Osteocyte (in vitro differentiated cells): ENCODE measurements at places on chromosomes 2 and 18. TPM values are rescaled to one million over a fixed set of nuclear protein-coding genes. Genes with fewer than 3 reads are reported as not detected.

The KLHL41 gene
- 0.89 and 1.5 TPM in 2 replicates for total RNA-seq

The ECEL1 gene
- total RNA-seq = 0.13 and 0.60 TPM in 2 replicates

The DLGAP1 gene
- 0.05 TPM in 1 of 2 replicates, not detected in the other for total RNA-seq

The ING5 gene
- 29.4 and 32.0 TPM in 2 replicates for total RNA-seq

The CCDC74B gene
- total RNA-seq = 1.7 and 2.2 TPM in 2 replicates

The KYNU gene
- 0.21 and 0.24 TPM in 2 replicates for total RNA-seq

The TEKT4 gene
- not detected in 2 replicates for total RNA-seq

The PHLPP1 gene
- 19.6 and 22.7 TPM in 2 replicates for total RNA-seq

The OSR1 gene
- 5.8 and 6.1 TPM in 2 replicates for total RNA-seq

The SERPINB3 gene
- total RNA-seq = not detected in 2 replicates

The ERFE gene
- total RNA-seq = 1.0 and 1.2 TPM in 2 replicates

The CYRIA gene
- total RNA-seq = 2.8 TPM in 2 replicates

The MEIS1 gene
- 0.86 and 0.91 TPM in 2 replicates for total RNA-seq

The CYP1B1 gene
- 137 and 145 TPM in 2 replicates for total RNA-seq

The TNFAIP6 gene
- not detected in 2 replicates for total RNA-seq
